ENCODE measurements at places on chromosomes 6 and 20.

- no peak for DNase-seq
These were observed 562.2 kb upstream of the NOX3 start for GRCh38 chr6:156017838-156018237.

DNA sequence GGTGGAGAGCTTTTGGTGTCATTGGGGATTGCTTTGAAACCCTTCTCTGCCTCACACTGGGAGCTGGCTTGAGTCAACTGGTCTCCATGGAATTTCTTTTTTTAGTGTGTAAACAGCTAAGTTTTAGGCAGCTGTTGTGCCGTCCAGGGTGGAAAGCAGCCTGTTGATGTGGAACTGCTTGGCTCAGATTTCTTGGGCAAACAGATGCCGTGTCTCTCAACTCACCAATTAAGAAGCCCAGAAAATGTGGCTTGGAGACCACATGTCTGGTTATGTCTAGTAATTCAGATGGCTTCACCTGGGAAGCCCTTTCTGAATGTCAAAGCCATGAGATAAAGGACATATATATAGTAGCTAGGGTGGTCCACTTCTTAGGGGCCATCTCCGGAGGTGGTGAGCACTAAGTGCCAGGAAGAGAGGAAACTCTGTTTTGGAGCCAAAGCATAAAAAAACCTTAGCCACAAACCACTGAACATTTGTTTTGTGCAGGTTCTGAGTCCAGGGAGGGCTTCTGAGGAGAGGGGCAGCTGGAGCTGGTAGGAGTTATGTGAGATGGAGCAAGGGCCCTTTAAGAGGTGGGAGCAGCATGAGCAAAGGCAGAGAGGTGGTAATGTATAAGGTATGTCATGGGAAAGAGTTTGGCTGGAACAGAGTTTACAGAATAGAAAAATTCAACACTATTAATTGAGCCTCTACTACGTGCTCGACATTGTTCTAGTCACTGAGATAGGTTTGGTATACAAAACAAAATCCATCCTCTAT, 31.2 kb downstream of the SRSF3 start:
- DNase-seq = peak; percentile 71

DNA sequence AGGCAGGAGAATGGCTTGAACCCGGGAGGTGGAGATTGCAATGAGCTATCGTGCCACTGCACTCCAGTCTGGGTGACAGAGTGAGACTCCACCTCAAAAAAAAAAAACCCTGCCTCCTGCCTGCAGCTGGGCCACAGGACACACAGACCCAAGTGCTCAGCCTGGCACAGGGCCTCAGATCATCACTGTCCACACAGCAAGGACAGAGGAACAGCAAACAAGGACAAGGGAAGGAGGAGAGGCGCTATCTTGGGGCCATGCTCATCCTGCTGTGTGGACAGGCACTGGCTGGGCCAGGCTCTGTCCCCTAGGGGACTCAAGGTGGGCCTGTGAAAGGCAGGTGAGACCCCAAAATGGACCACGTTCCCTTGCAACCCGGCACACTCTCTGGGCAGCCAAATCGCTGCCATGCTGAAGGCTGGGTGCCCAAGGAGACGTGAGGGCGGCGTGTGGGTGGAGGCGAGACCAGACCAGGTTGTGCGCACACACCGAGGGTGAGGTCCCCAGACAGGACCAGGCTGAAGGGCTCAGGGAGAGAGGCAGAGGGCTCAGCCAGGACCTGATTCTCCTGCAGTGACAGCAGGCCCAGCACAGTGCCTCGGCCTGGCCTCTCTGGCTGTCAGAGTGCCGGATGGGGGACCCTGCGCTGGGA, 9.1 kb downstream of the UCKL1 start:
- DNase-seq = no peak

DNA sequence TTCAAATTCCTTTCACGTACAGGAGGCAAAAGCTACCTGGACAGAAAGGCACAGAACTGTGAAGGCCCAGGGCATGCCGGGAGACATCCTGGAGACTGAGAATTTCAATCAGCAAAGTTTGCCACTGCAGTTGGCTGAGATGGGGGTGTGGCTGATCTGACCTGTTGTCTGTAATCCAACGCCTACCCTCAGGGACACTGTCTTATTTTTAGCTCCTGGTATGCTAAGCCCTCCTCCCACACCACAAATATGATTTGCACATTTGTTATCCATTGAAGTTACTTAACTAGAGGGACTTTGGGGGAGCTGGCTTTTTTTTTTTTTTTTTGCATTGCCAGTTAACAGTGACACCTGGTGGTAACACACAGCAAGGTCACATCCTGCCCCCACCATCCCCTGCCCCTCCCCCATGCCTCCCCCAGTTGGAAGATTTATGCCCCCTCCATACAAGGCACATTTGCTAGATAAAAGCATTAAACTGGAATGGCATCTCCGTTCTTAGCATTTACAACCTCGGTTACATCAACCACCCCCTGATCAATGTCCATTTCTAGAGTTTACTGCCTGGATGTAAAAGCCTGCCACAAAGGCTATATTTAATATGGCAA, 40.4 kb downstream of the TTI1 start:
- DNase-seq = peak; percentile 55

DNA sequence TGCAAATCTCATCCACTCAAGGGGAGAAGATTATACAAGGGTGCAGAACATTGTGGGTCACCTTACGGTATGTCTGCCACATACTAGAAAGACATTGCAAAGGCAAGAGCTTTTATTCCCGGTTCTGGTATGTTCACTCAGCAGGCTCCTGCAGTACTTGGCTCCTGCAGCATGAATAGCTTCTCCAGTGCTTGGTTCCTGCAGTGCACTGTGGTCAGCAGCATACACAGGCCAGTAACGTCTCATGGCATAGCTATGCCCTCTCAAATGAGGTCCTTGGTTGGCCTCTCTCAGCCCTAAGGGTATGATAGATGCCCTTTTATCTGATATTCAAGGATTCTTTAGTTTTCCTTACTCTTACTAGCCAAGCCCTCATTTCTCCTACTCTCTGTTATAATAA, 12.6 kb downstream of the TCP11 start:
- no peak for DNase-seq

DNA sequence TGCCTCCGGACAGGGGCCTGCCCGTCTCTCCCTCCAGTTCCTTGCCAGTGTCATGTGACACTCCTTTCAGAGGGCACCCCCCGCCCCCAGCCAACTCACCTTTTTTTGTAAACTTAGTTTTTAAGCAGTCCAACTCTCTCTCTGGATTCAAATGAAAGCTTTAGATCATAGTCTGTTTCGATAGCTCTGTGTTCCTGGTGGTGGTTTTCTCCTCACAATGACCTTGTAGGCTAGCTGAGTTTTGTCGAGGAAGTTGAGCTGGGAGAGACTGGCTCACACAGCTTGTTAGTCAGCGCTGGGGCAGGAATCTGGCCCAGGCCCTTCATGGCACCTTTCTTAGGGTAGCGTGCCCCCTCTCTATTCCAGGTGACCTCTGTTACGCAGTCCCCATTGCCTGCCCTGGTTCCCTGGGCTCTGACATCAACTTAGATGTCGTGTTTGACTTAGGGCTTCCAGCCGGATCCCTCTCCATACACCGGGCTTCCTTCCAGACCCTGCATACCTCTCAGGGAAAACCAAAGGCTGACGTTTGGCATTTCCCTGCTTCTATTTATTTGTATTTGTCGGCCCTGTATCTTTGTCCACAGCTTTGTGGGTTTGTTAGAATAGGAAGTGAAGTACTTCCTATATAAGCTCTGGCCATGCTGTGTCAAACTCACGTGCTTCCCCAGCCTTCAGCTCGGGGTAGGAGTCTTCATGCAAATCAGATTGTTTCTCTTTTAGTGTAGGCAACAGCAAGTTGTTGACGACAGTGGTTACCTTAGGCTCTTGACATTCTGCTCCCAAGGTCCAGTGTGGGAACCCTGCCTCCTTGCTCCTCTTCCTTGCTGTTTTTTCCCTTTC, 12.7 kb downstream of the IGF2R start:
- DNase-seq = no peak
